Glutamatergic neuron (in vitro differentiated cells): ENCODE measurements at places on chromosomes 13 and 19.

GRCh38 chr13:50339271-50339670, 324.0 kb downstream of the KCNRG start:
- DNase-seq = no peak

GRCh38 chr19:42166316-42166715, 34.1 kb upstream of the POU2F2 start:
- no peak for DNase-seq

- no peak for DNase-seq
Measured at GRCh38 chr13:47705185-47705584, 295.9 kb downstream of the SUCLA2 start.

GRCh38 chr13:113184568-113185440, 23.7 kb downstream of the PCID2 start:
- no peak for DNase-seq

- no peak for DNase-seq
Measured at GRCh38 chr13:112058941-112059340, 8.0 kb upstream of the SOX1 start.

DNA sequence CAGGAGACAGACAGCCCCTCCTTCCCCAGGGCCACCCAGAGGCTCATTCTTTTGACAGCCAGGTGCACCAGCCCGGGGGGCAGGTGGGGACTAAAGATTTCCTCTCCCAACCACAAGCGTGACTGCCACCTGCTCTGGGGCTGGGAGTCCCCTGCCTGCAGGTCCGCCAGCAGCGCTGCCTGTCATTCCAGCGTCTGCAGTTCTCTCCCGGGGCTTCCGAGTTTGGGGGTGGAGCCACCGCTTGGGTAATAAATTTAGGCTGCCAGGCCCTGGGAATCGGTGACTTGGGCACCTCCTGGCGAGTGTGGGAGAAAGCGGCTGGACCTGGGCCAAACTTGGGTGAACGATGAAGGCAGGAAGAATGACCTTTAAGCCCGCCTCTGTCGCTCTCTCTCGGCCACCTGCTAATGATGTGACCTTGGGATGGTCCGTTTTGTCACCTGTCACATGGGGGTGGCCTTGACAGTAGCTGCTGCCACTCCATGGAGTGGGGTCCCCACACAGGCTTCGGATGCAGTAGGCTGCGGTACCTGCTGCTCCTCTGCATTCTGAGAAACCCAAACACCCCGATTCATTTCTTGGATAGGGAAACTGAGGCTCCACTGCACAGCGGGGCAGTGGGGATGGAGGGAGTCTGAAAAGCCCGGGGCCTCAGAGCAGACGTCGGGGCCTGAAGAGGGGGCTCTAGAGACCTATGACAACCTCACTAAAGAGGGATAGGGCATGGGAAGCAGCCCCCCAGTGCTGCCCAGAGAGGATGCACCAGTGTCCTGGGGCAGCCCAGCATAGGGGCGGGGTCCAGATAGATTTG, 12.8 kb downstream of the FUT6 start:
- DNase-seq = peak; percentile 73

DNA sequence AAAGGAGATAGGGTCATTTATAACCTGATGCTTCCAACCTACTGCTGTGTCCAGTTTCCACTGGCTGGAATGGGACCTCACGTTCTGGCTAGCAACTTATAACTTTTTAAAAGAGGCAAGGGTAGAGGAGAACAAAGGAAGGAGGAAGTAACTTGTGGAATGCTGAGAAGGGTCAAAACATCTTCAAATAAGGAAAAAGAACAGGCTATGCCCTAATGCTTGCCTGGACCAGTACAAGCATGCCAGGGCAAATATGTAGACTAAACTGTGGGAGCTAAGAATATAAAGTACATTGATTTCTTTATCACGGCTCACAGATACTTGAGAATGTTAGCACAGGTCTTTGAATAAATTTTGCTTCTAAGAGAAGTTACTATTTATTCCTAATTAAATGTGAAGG, 1.5 kb upstream of the ZNF561 start:
- no peak for DNase-seq

- DNase-seq = no peak
Measured at GRCh38 chr13:26867451-26868091, 107.0 kb upstream of the GPR12 start.

GRCh38 chr19:57241176-57241575, 744 bp downstream of the ZNF805 start:
- DNase-seq = no peak

DNA sequence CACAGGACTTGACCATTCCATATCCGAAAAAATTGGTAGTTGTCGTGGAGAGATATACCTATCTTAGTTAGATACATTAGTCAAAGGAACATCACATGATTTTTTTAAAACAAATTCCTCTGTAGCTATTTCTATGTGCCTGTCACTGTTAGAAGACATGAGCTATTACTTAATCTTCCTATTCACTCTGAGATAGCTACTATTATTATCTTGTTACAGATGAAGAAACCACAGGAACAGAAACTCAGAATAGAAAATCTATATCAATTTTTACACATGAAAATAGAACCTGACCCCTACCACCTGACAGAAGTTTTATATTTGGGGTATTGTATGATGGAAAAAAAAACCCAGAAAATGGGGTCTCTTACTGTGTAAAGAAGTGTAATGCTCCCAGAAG, 68.9 kb upstream of the TDRD3 start:
- no peak for DNase-seq

GRCh38 chr19:30854207-30854606, 482.0 kb downstream of the ZNF536 start:
- no peak for DNase-seq

- DNase-seq = no peak
Measured at GRCh38 chr13:84609716-84610115, 727.4 kb upstream of the SLITRK1 start.

GRCh38 chr13:111261326-111261725, 59.1 kb upstream of the TEX29 start:
- DNase-seq = no peak

- DNase-seq = no peak
Measured at GRCh38 chr13:99316657-99317256, 9.6 kb upstream of the GPR183 start.

- no peak for DNase-seq
Measured at GRCh38 chr13:25963674-25964073, 88.1 kb downstream of the SHISA2 start.

GRCh38 chr19:38583219-38583984, 34.4 kb downstream of the MAP4K1 start:
- DNase-seq = no peak

- no peak for DNase-seq
Measured at GRCh38 chr13:99692854-99693253, 191.6 kb downstream of the TM9SF2 start.

GRCh38 chr19:31037286-31037980, 311.8 kb downstream of the TSHZ3 start:
- DNase-seq = no peak

DNA sequence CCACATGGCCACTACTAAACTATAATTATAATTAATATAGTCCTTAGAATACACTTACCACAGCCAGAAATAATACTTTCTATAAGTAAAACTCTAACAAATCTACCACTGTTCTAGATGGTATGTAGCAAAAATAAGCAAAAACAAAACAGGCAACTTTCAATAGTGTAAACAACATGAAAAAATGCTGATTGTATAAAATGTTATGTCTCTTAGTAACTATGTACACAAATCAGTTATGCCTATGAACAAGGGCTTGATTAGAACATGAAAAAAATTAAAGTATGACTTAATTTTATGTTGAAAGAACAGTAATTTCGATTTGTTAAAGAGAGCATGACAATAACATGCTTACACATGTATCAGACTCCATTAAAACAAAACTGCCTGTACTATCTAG, 60.7 kb downstream of the LATS2 start:
- no peak for DNase-seq

DNA sequence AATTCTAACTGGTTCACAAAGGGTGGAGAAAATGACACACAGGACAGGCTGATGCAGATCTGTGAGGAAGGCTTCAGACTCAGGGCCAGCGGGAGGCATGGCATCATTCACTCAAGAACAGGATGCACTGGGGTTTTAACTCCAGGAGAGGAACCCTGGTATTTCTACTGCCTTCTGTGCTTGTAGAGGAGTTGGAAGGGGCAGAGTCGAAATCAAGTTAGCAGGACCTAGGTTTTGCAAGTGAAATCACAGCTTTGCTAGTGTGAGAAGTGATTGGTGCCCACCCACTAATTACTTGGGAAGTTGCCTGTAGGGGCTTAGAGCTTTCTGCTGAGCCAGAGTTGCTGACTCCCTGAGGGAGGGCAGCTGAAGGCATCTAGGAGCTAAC, 92.7 kb downstream of the AKAP11 start:
- DNase-seq = no peak

GRCh38 chr13:26663791-26664190, 96.8 kb downstream of the GPR12 start:
- no peak for DNase-seq

GRCh38 chr13:46119883-46120614, 15.2 kb upstream of the CPB2 start:
- DNase-seq = no peak

DNA sequence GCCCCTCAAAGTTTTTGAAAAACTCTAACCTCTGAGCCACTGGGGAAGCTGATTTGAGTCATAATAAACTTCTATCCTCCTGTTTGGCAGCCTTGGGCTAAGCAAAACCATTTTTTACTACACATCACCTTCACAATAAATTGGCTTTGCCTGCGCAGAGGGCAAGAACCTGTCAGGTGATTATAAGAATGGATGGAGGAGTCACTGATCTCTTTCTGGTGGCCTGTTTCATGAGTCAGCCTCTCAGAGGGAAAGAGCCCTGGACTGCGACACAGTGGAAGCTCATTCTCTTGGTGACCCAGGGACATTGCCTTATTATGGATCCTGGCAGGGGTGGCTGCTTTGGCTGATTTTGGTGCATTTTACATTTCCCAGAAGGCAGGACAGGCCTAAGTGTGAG, 17.5 kb upstream of the PSG9 start:
- no peak for DNase-seq

DNA sequence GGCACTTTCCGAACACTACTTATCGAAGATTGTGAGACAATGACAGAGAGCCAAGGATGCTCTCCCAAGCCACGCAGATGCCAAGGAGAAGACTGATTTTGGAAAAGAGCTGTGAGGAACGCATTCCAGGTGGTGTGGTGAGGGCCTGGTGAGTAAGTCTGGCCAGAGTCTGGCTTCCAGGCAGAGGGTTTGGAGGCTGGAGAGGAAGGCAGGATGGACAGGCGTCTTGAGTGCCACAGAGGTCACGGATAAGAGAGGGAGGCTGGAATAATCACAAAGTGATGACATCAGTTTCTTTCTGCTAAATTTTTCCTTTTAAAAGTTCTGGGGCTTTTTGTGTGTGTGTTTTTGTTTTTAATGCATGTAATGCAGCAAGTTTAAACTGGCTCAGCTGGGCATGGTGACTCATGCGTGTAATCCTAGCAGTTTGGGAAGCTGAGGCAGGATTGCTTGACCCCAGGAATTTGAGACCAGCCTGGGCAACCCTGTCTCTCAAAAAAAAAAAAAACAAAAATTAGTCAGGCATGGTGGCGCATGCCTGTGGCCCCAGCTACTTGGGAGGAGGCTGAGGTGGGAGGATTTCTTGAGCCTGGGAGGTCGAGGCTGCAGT, 235.1 kb downstream of the NALCN start:
- DNase-seq = no peak

DNA sequence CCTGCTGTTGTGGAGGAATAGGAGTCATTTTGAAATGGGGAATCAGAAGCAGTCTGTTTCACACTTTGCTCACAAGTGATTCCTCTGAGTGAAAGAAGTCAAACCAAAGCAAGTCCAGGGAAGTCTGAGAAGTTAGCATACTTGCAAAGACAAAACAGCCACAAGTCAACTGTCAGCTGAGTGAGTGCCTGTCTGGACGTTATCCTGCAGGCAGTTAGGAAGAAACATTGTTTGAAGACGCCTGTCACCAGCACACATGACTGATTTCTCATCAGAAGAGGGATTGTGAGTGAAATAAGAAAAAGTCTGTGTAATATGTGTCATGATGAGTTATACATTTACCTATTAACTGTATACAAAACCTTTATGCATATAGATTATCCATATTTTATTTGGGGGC, 153.5 kb downstream of the KCNRG start:
- DNase-seq = no peak

GRCh38 chr13:88761145-88761544, 1090.0 kb downstream of the SLITRK5 start:
- DNase-seq = no peak

- DNase-seq = no peak
Measured at GRCh38 chr19:9436358-9436757, 985 bp upstream of the ZNF266 start.

- no peak for DNase-seq
Measured at GRCh38 chr13:47598340-47598911, 402.6 kb downstream of the SUCLA2 start.

GRCh38 chr13:62046512-62046911, 630.9 kb upstream of the PCDH20 start:
- DNase-seq = no peak
